ENCODE measurements at places on chromosomes 4 and X.

DNA sequence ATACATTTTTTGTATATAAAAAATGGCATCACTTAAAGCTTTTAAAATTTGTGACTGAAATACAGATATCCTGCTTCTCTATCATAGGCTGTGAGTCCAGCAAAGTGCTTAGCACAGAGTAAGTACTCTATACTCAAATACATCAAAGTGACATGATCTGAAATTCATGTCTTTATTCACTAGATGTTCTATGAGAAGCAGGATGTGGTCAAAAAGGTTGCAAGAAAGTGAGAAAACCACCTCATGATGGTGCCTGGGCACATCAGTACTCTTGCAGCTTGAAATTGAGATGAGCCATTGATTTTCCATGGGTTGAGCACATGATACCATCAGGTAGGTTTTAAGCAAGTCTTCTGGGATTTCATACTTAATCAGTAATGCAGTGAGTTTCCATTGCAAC, 20.4 kb upstream of the SFRP2 start:
- peak; percentile 57 for DNase-seq

GRCh38 chrX:102560423-102561068, 38.8 kb upstream of the ARMCX5 start:
- DNase-seq = no peak

GRCh38 chrX:11351375-11352295, 58.4 kb downstream of the AMELX start:
- DNase-seq = no peak

DNA sequence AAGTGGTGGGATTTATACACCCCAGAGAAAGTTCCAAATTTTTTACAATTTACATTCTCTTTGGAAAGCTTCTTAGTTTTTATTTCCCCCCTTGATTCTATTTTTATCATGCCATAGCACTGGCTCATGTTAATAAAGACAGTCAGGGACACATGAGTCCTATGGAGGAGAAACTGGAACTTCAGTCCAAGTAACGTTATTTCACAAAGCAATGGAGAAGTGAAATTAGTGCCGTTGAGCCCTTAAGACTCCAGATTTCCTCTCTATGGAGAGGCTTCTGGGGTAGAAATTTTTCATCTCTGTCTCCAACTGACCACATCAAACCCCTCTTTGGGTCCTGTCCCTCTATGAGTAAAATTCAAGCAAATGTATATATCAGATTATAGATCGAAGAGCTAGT, 12.8 kb upstream of the TASL start:
- DNase-seq = no peak

DNA sequence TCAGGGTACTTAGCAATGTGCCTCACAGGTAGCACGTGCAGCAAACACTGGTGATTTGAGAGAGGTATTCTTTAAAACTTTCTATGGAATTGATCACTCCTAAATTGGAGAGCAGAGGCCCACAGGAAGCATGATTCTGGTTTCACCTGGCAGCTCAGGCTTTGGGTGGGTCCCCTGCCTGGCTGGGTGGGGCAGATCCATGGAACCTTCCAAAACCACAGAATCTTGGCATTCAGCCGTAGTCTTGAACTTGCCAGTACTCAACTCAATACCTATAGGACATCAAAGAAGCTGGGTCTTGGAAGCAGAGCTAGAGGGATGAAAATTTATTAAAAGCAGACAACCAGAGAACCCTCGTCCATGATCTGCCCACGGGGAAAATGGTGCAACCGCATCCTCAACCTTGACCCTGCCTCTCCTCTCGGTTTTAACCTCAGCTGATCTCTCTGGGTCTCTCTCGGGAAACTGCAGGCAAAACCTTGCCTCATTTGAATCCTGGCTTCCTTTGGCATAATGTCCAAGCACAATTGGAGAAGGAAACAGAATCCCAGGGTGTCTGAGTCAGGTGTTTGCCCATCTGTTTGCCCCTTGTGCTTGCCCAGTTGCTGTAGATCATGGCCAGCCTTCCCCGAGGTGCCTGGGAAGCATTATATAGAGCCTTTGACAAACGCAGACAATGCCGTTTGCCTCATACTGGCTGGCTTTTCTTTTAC, 22.9 kb downstream of the OTOP1 start:
- DNase-seq = no peak

- DNase-seq = peak; percentile 26
These were observed 5.5 kb downstream of the ATP10D start for GRCh38 chr4:47490550-47490949.

DNA sequence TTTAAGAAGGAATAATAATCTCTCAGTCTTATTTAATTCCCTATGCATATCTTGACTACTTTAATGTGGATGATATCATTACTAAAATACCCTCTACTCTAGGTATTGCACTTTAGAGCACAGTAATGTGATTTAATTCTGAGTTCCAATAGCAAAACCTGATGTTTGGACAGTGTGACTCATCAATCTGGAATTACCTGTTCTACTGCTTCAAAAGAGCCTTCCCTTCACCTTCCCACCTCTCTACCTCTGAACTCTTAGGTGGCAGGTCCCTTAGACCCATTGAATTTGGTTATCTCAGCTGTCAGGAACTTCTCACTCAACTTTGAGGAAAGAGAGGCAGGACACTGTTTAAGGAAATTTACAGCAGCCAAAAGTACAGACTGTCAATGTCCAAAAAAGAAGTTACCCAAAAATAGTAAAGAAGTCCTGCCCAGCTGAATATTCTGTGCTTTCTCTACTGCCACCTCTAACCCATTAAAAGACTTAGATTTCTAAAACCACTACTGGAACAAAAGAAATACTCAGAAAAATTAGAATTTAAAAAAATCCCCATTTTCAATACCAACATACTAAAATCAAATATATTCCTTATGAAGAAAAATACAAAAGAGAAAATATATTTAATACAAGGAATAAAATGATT, 123.1 kb upstream of the GPM6A start:
- no peak for DNase-seq

- no peak for DNase-seq
These were observed 29.4 kb upstream of the PPP1R2C start for GRCh38 chrX:42807393-42807792.

DNA sequence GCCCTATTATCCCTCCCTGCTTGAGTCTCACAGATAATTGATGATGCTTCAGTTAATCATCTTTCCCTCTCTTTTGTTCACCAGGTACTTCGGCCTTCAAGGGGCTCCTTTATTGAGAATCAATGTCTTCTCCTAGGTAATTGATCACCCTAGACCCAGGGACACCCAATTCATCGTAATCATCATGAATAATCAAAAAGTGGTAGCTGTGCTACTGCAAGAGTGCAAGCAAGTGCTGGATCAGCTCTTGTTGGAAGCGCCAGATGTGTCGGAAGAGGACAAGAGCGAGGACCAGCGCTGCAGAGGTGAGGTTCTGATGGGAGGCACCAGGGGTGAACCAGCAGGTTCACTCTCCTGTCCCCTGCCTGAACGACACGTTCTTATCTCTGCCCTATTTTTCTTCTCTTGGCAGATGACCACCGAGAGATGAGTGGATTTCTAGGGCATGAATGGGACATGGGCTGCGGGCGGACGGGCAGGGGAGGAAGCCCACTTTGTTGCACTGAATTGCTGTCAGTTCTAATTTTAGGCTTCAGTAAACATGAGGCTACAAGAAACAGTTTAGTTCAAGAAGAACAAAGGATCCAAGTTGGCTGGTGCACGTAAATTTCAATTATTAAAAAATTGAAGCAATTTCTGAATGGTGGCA, 80.5 kb downstream of the ALPK1 start:
- DNase-seq = no peak

DNA sequence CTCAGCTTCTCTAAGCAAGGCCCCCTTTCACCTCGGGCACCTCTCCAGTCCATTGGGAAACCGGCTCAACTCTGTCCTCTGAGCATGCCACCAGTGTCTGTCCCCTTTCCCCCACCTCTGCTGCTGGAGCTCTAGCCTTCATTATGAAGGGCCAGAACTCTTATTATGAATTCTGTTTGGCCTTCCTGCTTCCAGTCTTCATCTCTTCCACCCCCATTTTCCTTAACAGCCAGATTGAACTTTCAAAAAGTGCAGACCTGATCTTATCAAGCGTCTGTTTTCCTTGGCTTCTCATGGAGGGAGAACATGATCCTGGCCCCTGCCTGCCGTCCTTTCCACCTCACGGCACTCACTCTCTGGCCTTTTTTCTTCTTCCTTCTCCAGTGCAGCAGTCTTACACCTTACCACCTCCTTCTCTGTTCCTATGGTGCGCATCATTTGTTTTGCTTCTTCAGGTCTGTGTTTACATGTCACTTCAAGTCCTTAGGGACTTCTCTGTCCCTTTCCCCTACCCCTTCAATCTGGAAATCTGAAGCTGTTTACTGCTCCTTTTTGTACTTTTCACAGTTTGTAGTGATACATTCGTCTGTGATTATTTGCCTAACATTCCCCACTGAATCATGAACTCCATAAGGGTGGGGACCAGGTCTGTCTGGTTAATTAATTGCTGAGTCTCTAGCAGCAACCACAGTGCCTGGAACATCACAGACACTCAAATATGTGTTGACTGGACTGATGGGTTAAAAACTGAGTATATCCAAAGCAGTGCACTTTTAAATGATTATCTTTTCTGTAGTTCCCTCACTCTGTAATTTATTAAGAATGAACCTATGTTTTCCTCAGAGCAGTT, 55.8 kb downstream of the FNIP2 start:
- DNase-seq = no peak

DNA sequence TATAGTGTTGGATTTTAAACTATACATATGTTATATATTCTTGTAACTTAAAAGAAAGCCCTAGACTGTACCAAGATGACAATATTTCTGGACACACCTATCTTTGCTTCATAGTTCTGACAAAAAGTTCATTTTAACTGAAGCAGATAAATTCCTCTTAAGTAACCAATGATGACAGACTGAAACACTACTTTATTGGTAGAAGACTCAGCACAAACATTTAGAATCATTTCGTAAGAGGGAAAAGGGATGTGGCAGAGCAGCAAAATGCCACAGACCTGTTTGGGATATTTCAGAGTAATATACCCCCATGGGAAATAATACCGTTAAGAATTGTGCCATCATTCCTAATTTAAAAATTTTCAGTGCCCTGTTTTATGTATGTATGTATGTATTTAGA, 56.2 kb downstream of the APOO start:
- no peak for DNase-seq

- no peak for DNase-seq
These were observed 160.7 kb upstream of the SPANXC start for GRCh38 chrX:141402897-141403610.

DNA sequence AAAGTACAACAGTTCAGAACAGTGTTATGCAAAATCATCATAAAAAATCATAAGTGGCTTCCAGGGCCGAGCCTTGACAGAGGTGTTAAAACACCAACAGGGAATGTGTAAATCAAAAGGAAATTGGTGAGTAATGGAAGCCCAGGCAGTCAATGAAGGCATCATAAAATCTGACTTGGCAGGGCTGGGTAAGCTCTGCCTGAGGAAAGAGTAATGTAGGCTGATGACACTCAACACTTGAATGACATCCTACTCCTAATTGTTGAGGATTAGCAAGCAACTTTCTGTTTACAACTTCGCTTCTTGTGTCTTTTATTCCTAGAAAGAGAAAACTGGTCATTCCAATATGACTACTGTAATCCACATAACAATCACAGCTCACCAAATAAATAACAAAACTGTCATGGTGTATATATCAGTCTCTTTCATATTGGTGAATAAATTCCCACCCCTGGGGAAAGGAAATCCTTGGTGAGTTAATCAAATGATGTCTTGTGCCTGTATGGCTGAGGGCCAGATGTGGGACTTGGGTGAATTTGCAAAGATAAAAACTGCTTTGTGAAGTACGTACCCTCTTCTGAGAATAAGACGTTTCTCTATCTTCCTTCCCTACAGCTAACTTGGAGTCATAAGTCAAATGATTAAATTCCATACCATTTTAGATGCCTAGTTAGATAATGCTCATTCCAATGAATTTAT, 196.8 kb downstream of the DCHS2 start:
- no peak for DNase-seq

DNA sequence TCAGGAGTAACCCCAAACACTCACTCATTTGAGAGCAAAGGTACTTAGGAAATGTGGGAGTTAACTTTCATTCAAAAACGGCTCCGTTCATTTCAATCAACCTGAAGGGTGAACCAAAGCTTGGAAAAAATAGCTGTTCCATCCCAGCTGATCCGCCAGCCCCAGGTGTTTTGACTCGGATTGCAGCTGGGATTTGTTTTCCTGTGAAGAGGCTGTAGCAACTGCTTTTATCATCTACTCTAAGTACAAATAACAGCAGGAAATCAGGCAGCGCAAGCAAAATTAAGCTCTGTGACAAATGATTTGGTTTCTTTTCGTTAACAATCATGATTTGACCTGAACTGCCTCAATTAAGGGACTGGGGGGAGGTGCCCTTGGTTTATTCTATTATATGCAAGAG, 154.7 kb downstream of the BEND2 start:
- no peak for DNase-seq

GRCh38 chrX:135463937-135464336, 42.2 kb downstream of the SMIM10L2A start:
- no peak for DNase-seq

Measured in activated CD4-positive, alpha-beta T cell treated with anti-CD3 and anti-CD28 coated beads for 48 hours (primary cell).